Stimulated activated CD4-positive, alpha-beta T cell treated with anti-CD3 and anti-CD28 coated beads, Interleukin-15, amount 100 ng/mL, for 48 hours (primary cell): ENCODE measurements at places on chromosomes 6 and 20.

GRCh38 chr6:128605961-128606360, 85.6 kb upstream of the PTPRK start:
- no peak for DNase-seq

DNA sequence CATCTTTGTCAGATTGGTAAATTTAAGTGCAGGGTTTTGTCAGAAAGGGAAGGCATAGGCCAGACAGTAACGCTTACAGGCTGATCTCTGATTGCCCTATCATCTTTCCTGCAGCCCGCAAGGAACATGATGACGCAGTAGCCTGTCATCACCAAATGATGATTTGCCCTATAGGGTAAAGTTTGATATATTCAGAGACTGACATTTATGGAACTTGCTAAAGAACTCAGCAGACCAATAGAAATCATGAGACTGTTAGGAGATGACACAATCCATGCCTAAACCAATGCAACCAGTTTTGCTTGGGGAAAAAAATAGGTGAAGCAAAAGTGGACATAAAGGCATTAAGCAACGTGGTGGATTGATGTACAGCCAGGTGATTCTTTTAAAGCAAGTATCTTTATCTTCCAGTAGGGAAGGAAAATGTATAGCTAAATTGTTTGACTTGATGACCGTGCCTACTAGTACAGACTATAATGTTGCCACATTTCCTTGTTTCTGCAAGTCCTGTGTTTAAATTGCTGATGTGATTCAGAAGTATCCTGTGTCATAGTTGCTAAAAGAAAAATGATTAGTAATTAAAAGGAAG, 2.4 kb downstream of the NUS1 start:
- no peak for DNase-seq

GRCh38 chr20:5928836-5929715, 21.3 kb downstream of the TRMT6 start:
- no peak for DNase-seq

- DNase-seq: no peak
Measured at GRCh38 chr20:32446301-32447100, 88.4 kb downstream of the ASXL1 start.

- no peak for DNase-seq
Measured at GRCh38 chr20:62902926-62903615, 23.2 kb downstream of the DIDO1 start.

DNA sequence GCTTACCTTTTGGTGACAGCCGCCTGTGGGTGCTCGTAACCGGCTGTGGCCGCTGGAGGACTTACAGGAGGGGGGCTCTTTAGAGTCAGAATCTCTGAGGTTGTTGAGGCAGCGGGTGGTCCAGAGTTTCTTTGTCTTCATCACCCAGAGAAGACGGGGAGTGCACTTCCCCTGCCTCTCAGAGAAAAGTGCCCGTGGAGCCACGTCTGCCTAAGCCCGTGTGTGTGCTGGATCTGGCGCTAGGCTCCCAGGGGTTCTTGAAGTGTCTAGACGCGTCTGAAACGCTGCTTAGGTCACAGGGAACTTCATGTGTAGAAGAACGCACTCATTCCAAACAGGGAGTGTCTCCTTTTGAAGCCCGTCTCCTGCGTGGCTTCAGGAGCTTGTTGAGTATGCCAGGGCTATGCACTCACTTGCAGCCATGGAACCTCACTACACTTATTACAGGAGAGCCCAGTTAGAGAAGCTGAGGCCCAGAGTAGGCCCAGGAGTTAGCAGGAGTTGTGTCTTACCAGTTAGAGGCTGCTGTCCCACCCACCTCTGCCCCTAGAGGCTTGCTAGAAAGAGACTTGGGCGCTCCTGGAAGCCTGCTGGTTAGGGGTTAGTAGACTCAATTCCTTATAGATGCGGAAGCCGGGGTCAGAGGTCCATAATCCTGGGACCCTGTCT, 1.3 kb downstream of the LSM14B start:
- no peak for DNase-seq

DNA sequence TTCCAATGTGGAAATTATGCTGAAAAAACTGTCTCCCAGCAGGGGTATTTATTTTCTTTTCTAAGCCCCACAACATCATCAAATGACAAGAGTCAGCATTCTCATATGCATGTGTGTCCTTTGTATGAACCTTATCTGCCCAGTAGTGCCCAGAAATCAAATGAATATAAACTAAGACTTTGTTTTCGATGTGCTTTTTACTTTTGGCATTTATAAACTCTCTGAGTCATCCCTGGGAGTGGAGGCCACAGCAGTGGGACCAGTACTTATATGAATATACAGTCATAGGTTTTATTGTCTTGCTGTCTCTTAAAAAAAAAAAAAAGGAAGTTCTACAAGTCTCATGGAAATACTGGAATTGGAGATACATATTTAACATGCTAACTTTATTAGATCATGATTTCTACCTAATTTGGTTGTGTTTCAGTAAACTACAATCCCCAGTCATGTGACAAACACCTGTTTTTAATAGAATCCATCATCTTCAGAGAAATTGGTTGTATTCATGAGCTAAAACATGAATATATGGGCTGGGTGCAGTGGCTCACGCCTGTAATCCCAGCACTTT, 99.2 kb upstream of the TMEM181 start:
- DNase-seq: no peak

DNA sequence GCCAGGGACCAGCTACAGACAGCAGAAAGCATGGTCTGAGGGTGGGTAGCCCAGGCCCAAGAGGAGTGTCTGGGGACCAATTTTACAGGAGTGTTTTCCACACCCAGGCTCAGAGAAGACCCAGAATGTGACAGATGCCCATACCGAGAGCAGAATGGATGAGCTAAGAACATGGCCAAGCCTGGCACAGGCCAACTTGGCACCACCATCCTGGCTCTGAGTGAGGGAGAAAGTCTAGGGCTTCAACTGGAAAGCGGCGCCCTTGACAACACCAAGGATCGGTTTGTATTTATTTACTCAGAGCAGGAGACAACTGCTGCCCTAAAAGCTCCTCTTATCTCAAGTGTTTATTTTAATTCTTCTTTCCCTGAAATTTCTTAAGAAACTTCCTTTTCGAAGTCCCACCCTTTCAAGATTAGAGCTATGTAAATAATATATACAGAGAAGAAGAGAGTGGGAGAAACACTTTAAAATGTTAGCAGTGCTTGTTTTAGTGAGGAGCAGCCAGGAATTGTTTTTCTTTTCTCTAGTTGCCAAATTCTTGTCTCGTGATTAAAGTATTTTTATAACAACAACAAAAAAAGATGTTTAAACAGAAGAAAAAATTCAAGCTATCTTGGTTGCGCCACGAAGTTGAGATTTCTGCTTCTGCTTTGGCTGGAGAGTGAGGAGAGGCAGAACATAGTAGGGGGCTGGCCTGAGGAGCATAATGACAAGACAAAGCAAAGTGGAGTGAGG, 16.2 kb downstream of the TNXB start:
- no peak for DNase-seq

- no peak for DNase-seq
Measured at GRCh38 chr20:46399401-46399800, 7.0 kb downstream of the ELMO2 start.

DNA sequence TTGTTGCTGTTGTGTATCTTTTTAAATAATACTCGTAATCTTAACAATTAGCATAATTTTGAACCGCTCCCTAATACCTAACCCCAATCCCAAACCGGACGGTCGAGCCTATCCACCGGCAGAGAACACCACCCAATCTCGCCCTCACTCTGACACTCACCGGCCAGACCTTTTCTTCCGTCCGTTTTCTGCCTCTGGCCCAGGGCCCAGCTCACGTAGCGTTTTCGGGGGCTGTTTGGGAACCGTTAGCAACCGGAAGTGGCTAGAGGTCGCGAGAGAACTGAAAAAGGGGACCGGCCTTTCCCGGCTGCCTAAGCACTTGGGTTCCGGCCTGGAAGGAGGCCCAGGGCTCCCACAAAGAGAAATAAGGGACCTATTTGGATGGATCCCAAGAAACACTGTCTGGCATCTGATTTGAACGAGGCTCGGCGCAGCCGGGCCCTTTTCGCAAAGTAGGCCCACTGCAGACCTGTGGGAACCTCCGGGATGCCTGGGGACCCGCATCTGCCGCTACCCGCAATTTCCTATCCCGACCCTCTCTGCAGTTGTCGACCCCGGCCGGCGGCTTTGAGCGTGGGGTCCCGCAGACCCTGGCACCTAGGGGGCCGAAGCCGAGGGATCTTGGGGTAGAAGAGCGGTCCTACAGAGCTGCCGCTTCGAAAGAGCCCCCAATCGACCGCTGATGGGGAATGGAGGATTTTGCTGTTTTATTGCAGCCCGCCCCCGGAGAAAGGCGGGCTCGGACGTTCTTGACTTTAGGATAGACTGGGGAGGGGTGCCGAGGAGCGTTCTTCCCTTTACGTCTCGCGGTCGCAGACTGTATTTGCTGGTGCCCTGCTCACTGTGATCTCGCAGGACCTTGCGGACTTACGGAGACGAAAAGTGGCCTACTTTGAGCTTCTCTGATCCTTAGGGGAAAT, 4.8 kb upstream of the ZKSCAN8 start:
- DNase-seq: peak; percentile 68

DNA sequence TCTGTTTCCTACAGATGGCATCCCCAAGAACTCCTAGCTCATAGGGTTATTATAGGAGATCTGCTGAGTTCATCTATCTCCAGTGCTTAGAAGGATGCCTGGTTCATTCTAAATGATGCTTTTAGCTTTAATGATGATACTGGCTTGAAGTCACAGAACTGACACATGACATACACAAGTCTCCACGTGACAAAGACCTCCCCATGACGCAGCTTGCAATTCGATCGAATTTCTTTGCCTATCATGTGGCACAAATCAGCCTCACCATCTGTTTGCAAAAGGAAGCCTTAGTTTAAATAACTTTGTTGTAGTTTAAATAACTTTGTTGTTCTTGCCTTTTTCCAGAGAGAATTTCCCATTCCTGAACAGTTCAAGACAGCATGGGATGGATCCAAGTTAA, 44.1 kb upstream of the FAM8A1 start:
- no peak for DNase-seq

GRCh38 chr20:62753626-62754025, 42.6 kb upstream of the MRGBP start:
- DNase-seq: no peak

- DNase-seq: no peak
Measured at GRCh38 chr20:4812641-4813075, 90.9 kb downstream of the PRND start.

- no peak for DNase-seq
Measured at GRCh38 chr6:68053805-68054373, 581.2 kb upstream of the ADGRB3 start.

- no peak for DNase-seq
Measured at GRCh38 chr20:51926670-51927305, 124.5 kb upstream of the SALL4 start.

- no peak for DNase-seq
Measured at GRCh38 chr6:117272032-117272866, 6.9 kb downstream of the VGLL2 start.

- DNase-seq: no peak
Measured at GRCh38 chr6:148547110-148547509, 199.7 kb upstream of the UST start.

- DNase-seq: no peak
Measured at GRCh38 chr6:30483677-30484279, 5.5 kb upstream of the HLA-E start.

DNA sequence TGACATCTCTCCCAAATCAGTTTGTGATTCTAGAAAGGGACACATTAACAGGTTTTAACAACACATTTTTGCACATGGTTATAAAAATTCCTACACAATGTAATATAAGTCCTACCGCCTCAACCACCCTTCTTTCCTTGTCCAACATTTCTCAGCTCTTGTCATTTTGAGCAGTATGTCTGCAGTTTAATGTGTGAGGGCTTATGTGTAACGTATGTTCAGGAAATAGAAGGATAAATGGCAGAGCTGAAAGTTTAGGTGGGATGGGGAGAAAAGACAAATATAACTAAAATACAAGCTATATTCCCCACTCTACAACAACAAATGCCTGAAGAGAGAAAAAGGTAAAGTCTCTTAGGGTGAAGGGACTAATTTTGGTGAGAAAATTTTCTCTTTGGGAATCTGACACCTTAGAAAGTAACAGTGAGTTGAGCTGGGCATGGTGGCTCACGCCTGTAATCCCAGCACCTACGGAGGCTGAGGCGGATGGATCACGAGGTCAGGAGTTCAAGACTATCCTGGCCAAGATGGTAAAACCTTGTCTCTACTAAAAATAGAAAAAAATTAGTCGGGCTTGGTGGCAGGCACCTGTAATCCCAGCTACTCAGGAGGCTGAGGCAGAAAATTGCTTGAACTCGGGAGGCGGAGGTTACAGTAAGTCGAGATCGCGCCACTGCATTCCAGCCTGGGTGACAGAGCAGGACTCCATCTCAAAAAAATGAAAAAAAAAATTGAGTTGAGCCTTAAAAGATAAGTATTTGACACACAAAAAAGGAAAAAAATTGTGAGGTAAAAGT, 5.1 kb downstream of the PNRC1 start:
- no peak for DNase-seq

DNA sequence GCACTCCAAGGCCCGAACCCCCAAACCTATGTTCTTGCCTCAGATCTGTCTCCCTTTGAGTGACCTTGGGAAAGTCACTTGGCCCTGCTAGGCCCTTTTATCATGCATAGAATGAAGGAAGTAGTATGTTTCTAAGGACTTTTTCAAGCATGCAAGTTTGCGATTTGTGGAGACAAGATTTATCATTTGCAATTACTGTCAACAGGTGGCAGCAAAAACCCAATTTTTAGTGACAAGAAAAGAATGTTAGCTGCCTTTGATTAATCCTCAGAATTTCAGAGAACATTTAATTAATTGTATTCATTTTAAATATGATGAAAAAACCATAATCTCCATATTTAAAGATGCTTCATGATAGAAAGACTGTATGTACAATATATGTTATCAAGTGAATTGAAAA, 28.3 kb upstream of the PREP start:
- DNase-seq: peak; percentile 5

DNA sequence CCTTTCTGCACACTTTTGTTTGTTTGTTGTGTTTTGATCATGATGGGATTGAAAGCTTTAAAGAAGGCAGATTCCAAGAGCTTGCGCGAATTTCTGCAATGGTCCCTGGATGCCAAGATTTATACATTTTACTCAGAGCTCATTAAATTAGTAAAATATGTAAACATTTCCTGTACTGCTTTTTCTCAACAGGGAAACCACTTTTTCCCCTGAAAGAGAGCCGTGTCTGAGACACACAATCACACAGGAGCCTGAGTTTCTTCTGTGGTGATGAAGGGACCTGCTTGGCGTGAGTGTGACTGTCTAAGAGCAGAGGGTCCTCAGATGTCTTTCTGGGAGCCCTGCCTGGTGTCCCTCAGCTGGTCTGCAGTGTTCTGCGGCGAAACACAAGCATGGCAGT, 12.1 kb upstream of the TAGAP start:
- no peak for DNase-seq

DNA sequence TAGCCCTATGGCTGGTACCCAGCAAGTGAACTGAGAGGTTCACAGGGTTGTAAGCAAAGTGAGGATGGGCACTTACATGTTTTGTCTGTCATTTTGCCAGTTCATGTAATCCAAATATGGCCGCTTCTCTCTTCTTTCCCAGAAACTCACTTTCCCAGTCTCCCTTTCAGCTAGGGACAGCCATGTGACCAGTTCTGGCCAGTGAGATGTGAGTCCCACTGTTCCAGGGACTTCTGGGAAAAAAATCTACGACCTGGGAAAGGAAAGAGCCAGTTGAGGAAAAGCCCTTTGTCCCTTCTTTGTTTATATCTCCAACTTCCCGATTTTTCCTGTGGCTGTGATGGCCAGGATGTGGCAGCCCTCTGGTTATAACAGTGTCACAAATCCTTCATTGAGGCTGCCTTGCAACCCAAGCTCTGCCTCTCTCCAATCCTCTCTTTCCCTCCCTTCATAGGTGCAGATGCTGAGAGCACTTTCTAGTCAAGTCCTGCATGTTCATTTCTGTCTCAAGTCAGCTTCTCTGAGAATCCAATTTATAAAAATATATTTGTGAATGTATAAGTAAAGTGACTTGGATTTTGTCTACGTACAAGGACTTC, 148.6 kb upstream of the ZFP64 start:
- DNase-seq: no peak

GRCh38 chr6:43608310-43608763, 20.7 kb downstream of the GTPBP2 start:
- DNase-seq: peak; percentile 14
